ENCODE measurements at places on chromosomes 1 and 21. TPM values are rescaled to one million over a fixed set of nuclear protein-coding genes. Genes with fewer than 3 reads are reported as not detected.

CLDN14 gene
- 5.5 TPM for total RNA-seq

CRYBG2 gene
- total RNA-seq: 0.29 TPM

MCOLN2 gene
- total RNA-seq: 0.93 TPM

CITED4 gene
- total RNA-seq: 15.0 TPM

SLFNL1 gene
- total RNA-seq: 1.2 TPM

CTTNBP2NL gene
- total RNA-seq: 17.0 TPM

OR2T27 gene
- total RNA-seq: not detected

TFAP2E gene
- total RNA-seq: 0.82 TPM

GPR161 gene
- total RNA-seq: 14.5 TPM

C1orf94 gene
- total RNA-seq: not detected

DYNLT4 gene
- not detected for total RNA-seq

CCT3 gene
- 204 TPM for total RNA-seq

KLHL12 gene
- total RNA-seq: 24.2 TPM

MAP10 gene
- 4.7 TPM for total RNA-seq

C8A gene
- total RNA-seq: not detected

SYT11 gene
- total RNA-seq: 20.0 TPM

GBP4 gene
- total RNA-seq: 9.6 TPM

IFI16 gene
- 34.4 TPM for total RNA-seq

PCP4 gene
- total RNA-seq: 1.1 TPM

ABCA4 gene
- 10.8 TPM for total RNA-seq

ZNF695 gene
- 4.2 TPM for total RNA-seq

CBR3 gene
- 2.3 TPM for total RNA-seq

CFHR3 gene
- total RNA-seq: 0.23 TPM

ZC3H12A gene
- total RNA-seq: 10.4 TPM

TMPRSS15 gene
- 0.06 TPM for total RNA-seq

C1orf50 gene
- total RNA-seq: 3.7 TPM

ILDR2 gene
- 10.2 TPM for total RNA-seq

CAMTA1 gene
- 50.2 TPM for total RNA-seq

SPRR2F gene
- total RNA-seq: not detected

CNR2 gene
- total RNA-seq: 0.12 TPM
